ENCODE measurements at places on chromosomes 1 and 21.

DNA sequence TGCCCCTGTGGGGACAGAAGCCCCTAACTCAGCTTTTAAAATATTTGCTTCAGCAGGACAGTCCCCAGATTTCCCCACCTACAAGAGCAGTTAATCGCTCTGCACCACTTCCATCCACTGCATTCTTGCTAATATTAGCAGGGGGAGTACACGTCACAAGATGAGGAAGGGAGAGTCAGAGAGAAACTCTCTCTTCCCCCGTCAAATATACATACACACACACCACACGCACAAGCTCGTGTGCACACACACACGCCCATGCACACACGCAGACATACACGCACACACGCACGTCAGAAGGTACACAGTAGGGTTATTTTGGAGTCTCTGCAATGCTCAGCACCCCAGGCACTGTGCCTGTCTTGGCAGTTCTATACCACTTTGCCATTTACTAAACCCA lies 2.1 kb downstream of the CLCA1 start:
- no peak for DNase-seq

DNA sequence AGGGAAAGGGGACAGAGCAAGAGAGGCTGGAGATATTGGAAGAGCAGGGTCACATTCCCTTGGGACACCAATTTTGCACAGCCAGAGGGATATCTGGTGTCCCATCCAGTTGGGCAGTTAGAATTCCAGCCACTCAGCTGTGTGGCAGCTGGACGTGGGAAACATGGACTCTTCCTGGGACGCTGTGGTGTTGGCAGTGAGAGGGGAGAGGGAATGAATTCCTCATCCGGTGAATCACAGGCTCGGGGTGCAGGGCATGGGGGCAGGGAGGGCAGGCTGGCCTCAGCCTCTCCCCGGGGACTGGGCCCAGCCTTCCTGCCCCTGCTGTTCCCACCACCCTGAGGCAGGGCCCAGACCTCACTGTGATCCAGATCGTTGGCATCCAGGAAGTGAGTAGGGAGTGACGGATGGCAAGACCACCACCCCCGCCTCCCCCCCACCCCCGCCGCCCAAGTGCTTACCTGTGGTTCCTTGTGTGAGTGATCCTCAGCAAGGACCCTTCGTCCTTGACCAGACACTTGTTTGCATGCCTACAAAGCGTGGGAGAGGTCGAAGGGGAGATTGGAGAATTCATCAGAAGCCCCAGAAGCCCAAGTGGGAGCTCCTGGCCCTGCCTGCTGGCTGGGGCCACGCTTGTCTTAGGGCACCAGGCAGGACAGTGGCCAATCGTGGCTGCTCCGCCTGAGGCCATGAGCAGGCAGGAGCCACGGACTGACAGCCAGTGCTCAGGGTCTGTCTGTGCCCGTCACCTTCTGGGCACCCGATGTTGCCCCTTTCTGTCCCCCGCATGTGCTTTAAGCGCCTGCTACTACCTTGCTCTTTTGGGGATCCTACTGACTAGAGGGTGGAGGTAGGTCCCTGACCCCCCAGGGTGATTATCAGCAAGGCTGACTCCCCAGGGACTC lies 8.7 kb downstream of the WNT3A start:
- DNase-seq: no peak

- DNase-seq: peak; percentile 18
Measured at GRCh38 chr1:23960291-23961020, 828 bp downstream of the PNRC2 start.

DNA sequence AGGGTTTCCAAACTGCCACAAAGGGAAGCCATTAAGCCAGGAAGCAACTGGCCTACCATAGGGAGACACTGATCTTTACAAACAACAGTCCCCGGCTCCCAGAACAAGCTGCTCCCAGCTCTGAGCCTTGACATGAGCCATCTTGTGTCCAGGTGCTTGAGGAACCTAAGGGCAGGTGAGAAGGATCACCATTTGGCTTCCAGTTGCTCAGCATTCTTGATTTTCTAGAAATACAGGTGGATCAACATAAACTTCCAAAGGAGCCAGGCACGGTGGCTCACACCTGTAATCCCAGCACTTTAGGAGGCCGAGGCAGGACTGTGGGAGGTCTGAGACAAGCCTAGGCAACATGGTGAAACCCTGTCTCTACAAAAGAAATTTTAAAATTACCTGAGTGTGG lies 21.6 kb downstream of the ZBTB17 start:
- no peak for DNase-seq

DNA sequence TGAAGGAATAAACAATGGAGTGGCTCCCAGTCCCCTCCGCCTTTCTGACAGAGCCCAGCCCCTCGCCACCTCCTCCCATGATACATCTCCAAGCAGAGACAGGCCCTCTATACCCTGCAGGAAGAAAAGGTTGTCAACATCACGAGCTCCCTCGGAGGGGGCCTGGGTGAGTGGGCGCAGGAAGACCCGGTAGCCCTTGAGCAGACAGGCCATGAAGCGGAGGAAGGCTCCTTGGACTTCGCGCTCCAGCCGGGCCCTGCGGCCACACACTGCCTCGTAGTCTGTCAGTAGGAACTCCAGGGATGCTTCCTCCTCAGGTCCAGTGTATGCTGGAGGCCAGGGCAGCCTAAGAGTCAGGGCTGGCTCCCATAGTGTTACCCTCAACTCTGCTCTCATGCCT lies 7.0 kb downstream of the DENND4B start:
- DNase-seq: no peak
